ENCODE measurements at places on chromosomes 6 and 20. TPM values are rescaled to one million over a fixed set of nuclear protein-coding genes. Genes with fewer than 3 reads are reported as not detected.

DNA sequence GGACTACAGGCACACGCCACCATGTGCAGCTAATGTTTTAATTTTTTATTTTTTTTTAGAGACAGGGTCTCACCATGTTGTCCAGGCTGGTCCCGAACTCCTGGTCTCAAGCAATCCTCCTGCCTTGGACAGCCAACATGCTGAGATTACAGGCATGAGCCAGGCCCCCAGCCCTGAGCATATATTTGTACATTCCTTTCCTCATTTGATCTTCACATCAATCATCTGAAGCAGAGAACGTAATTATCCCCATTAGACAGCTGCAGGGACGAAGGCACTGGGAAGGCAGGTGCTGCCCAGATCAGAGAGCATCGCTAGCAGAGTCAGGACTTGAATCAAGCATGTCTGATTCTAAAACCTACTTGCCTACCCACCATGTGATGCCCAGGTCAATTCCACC is 41.0 kb upstream of the SIRPA start:
- DNase-seq, result no peak

The SLC17A2 gene
- polyA plus RNA-seq, result not detected

DNA sequence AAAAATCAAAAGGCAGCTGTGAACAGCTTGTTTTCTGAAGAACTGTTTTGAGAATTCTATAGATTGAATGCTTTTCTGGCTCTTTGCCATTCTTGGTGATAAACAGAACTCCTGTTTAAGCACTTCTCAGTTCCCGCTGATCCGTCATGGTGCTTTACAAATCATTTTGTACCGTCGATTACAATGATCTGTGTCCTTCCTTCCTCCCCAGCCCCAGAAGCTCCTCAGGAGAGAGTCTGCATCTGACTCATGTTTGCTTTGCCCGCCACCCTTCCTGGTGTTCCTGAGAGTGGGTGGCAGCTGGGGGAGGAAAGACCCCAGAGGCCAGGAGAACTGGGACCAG is 538.6 kb upstream of the MARCKS start:
- no peak for DNase-seq

DNA sequence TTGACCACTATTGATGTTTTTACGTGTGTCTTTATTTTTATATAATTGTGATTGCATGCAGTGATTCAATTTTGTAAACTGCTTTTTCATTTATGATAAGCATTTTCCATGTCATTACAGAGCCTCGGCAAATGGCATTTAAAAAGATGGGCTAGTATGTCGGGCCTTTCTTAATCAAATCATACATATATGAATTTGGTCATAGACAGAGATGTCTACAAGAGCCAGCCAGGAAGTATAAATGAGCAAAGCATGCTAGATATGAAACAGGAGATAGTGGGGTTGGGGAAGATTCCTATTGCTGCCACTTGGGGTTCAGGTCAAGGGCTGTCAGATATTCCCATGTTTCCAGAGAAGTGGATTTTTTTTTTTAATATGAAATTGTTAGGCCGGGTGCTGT is 20.0 kb downstream of the KIF3B start:
- DNase-seq, result no peak

DNA sequence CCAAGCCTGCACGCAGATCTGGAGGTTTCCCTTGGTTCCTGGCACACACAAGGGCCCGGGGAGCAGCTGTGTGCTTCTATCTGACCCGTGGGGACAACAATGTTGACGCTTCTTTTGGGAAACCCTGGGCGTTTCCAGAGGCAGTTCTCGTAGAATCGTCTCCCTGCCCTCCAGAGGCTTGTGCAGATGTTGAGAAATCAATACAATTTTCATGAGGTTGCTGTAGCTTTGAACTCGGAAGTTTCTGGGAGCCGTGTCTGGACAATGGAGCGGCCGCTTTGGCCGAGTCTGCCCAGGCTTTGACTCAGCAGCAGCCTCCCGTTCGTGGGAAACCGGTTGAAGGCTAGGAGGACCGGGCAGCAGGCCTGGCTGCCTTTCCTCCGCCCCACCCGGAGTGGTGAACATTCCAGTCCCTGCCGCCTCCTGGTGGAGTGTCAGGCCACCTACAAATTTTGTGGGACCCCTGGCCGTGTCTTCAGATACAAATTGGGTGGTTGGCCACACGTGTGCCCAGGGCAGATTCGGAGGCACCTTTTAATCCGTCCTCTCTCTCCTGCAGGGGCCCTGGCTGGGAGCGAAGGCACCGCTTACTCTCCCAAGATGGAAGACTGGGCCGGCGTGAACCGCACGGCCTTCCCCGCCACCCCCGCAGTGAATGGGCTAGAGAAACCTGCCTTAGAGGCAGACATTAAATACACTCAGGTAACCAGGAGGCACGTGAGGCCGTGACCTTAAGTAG is 2.7 kb downstream of the PAX1 start:
- DNase-seq, result no peak

The RGS17 gene
- polyA plus RNA-seq, result 0.09 TPM

DNA sequence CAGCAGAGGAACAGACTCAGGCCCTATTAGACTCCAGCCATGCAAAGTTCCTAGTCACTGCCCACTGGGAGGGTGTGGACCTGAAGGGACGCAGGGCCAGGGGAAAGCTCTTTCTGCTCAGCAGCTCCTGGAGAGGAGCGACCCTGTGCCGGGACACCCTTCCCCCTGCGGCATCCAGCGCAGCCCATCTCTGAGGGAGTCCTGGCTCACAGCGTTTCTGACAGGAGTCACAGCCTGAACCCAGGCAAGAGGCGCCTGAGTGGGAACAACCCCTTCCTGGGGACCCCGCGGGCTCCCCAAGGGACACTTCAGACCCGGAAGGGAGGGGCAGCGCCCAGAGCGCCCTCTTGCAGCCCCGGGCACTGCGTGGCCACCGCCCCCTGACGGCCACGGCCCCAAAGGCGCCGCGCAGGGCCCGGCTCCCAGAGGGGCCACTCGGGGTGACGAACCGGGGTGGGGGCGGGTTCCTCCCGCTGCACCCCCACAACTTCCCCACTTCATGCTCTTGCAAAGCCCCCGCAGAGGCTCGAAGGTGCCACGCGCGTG is 862 bp downstream of the UCKL1 start:
- no peak for DNase-seq

The DEFB124 gene
- not detected for polyA plus RNA-seq

The PLAGL2 gene
- 3.1 TPM for polyA plus RNA-seq

The ASIP gene
- not detected for polyA plus RNA-seq

DNA sequence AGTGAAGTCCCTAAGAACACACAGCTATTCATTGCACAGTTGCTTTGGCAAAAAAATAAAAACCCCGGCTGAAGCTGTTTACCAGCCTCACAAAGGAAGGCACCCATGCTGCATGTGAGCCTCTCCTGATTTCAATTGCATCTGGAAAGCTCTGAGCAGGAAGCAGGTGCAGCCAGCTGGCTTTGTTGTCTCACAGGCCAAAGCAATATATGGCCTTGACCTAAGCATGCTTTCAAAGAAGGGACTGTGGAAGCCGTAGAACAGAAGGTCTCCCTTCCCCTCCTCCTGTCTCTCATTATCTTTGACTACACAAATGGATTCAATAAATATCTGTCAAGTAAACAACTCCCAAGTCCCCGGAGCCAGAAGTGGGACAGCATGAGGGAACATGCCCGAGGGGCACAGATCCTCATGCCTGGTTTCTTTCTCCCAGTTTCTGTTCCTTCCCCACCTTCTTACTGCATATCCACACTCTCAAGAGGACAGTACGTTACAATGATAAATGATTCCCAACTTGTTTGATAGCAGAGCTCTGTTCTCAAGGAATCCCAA is 57.2 kb upstream of the PCSK2 start:
- no peak for DNase-seq

- DNase-seq, result peak; percentile 59
These were observed 63.3 kb downstream of the ZFAND3 start for GRCh38 chr6:37882724-37883413.

The PPP1R14C gene
- polyA plus RNA-seq, result 0.11 TPM

GRCh38 chr6:48664826-48665225 is 553.8 kb upstream of the PTCHD4 start:
- DNase-seq, result peak; percentile 50

GRCh38 chr6:105911106-105911629 is 175.0 kb upstream of the PRDM1 start:
- no peak for DNase-seq

The FILIP1 gene
- polyA plus RNA-seq, result 0.44 TPM

The TSPO2 gene
- polyA plus RNA-seq, result not detected

The SEMG1 gene
- polyA plus RNA-seq, result not detected

The OR2H2 gene
- not detected for polyA plus RNA-seq

The OR2J3 gene
- not detected for polyA plus RNA-seq

DNA sequence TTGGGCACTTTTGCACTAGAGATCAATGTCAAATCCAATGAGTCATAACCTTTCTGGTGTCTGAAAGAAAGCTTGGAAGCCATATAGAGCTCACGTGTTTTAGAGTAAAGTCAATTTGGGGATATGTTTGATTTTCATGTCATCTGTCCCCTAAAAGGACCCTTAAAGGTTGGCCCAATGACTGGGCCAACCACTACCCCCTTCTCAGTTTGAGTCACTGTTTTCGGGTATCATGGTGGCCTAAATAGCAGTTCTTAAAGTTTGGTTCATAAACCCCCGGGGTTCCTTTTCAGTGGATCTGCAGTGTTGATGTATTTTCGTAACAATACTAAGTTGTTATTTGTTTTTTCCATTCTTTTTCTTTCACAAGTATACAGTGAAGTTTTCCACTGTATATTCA is 327.6 kb downstream of the PRL start:
- no peak for DNase-seq

GRCh38 chr20:11918391-11918845 is 725 bp downstream of the BTBD3 start:
- no peak for DNase-seq

DNA sequence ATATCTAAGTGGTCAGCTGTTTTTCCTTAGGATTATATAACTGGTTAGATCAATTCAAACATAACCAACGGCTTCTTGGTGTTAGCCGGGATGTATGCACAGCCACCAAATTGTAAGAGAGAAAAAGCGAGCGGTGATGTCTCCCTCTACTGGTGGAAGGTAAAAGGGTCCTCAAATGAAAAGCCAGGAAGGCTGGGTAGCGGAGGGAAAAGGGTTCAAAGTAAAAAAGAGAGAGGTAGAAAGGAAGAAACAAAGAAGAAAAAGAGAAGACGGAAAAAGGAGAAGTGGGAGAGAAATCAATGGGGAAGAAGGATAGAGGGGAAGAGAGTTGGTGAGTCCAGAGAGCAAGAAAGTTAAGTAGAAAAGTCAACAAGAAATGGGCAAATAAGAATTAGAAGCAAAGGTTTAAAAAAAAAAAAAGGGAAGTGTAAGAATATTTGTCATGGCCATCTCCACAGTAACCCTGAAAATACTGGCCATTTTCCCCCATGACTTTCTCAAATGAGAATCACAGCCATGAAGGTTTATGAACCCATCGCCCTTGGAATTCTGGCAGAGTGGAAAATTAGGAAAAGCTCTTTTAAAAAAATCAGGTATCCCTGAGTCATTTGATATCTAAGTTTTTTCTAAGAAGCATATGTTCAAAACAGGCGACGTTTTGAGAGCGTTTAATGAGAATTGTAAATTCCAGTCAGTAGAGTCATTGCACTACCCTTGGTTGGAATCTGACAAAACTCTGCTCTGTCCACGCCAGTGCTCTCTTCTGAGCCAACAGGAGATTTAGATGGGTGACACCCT is 155.6 kb upstream of the SNX9 start:
- peak; percentile 88 for DNase-seq

DNA sequence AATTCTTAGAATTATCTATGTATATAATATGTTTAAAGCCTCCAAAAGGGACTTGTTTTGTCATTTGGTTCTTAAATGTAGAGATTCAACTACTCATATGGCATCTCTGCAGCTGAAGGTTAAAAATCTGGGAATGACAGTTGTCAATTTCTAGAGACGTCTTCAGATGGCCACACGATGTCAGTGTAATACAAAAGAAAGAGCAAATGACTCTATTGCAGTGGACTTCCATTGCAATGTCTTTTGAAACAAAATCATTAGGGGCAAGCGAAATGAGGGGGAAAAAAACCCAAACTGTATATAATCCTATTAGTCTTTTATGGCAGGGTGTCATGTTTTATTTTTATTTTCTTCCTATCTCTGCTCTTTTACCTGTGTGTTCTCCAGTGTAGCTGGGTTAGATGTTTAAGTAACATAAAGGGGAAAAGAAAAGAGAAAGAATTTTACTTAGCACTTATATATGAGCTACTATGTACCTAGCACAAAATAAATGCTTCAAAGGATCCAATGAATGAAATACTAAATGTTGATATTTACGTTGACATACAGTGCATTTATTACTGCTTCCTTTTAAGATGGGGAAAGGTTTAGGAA is 26.2 kb downstream of the CCN2 start:
- no peak for DNase-seq

The SLC17A1 gene
- polyA plus RNA-seq, result not detected

DNA sequence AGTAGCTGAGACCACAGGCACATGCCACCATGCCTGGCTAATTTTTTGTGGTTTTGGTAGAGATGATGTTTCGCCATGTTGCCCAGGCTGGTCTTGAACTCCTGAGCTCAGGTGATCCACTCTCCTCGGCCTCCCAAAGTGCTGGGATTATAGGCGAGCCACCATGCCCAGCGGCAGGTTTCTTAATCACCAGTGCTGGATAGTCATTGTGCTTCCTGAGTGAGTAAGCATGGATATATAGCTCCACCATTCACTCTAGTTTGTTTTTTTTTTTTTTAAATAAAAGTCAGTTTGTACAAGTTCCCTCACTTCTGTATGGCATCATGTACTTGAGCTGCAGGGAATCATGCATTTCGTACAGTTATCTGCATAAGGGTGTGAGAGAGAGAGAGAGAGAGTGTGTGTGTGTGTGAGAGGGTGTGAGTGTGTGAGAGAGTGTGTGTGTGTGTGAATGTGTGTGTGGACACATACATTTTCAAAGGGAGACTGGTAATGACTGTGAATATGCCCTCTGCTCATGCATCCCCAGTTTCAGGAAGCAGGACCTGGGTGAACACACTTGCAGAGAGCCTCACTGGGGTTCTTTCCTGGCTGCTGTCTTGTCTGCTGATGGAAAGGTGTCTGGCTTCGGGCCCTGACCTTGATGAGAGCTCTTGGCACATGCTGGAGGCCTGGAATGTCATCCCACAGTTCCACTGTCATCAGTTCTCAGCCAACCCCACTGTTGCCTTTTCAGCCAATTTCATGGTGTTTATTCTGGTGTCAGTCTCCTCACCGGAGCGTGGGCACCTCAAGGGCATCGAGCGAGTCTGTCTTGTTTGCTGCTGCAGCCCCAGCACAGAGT is 65.0 kb upstream of the XRN2 start:
- DNase-seq, result no peak

DNA sequence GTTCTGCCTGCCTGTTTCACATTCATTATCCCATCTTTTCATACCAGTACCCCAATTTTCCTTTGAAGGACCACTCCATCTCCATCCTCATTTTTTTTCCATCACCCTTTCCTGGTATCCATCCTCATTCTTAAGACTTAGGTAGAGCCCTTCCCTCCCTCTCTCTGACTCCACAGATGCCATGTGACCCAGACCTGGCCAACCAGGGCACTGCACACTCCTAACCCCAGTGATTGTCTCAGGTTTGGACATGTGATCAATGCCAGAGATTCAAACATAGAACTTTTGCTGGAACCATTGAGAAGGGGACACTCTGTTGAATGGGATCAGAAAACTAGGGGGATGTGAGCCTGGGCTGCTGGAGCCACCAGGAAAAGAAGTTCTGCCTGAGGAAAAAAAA is 39.1 kb upstream of the NFATC2 start:
- no peak for DNase-seq

Data from BJ (cell line).